ENCODE measurements at places on chromosomes 12 and 14.

GRCh38 chr12:124603831-124604251, 36.4 kb upstream of the NCOR2 start:
- DNase-seq: no peak

GRCh38 chr14:95895720-95896119, 19.1 kb downstream of the TUNAR start:
- DNase-seq: no peak

- DNase-seq: no peak
These were observed 2.3 kb downstream of the ARHGEF25 start for GRCh38 chr12:57613427-57614109.

DNA sequence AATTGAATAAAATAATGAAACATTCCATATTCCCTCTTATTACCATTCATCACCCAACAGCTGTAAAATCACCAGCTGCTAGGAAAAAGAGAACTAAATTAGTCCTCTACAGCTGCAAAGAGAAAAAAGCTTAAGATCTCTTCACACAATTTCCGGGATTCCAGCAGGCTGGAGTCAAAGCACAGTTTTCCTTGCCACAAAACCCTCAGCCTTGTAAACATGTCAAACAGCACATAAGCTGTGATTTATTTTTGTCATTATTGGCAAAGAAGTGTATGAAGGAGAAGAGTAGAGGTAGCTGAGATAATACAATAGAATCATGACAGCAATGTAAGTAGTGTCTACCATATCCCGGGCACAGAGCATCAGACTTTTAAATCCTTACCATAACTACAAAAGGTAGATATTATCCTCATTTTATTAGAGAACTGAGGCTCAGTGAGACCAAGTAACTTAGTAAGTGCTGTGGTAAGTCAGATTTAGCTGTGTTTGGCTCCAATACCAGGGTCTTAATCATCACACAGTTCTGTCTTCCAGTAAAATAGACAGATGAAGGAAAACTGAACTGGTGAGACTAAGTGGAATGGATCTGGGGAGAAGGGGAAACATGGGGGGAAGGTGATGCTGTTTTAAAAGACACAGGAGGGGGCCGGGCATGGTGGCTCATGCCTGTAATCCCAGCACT, 57.3 kb downstream of the NTN4 start:
- no peak for DNase-seq

GRCh38 chr14:69083181-69083580, 69.7 kb downstream of the DCAF5 start:
- no peak for DNase-seq

- DNase-seq: no peak
These were observed 21.4 kb downstream of the CLSTN3 start for GRCh38 chr12:7151532-7151931.

DNA sequence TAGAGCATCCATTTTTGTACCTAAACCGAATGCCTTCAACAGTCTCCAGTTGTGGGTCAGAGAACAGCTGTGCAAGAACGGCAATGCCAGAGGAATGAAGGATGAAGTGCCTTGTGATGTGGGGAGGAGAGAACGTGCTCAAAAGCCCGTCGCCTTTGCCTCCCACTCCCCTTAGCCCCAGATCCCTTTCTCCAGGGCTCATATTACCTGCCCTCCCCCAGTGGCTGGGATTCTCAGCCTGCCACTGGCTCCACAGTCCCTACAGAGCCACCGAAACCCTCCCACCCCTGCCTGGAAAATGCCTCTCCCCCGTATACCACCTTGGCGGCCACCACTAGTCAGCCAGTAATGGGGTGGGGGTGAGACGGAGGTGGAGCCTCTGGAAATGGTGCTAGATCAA, 158.5 kb downstream of the ZFP36L1 start:
- no peak for DNase-seq

GRCh38 chr14:50530358-50530757, 2.0 kb downstream of the MAP4K5 start:
- no peak for DNase-seq

DNA sequence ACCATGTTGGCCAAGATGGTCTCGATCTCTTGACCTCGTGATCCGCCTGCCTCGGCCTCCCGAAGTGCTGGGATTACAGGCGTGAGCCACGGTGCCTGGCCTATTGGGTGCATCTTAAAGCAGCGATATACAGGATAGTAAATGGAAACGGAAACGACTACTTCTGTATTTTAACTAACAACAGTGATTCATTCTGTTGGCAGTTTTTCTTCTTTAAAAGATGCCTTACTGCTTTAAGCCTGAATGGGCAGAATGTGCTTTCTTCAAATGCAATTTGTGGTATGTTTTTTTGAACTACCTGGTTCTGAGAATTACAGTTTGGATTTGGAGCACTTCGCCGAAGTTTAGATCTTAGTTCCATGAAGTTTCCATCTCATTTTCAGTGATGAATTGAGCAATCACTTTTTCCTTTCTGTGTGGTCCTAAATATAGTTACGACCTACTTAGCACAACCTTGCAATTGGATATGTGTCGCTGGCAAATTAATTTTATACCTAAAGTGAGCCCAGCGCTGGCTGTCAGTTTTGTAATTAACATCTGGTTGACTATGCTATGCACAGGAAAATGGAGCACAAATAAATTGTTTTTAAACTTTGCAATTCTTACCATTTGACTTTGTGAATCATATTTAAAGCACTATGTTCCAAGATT, 53.6 kb upstream of the EIF5 start:
- DNase-seq: no peak

GRCh38 chr14:51884086-51884927, 23.9 kb downstream of the GNG2 start:
- no peak for DNase-seq

DNA sequence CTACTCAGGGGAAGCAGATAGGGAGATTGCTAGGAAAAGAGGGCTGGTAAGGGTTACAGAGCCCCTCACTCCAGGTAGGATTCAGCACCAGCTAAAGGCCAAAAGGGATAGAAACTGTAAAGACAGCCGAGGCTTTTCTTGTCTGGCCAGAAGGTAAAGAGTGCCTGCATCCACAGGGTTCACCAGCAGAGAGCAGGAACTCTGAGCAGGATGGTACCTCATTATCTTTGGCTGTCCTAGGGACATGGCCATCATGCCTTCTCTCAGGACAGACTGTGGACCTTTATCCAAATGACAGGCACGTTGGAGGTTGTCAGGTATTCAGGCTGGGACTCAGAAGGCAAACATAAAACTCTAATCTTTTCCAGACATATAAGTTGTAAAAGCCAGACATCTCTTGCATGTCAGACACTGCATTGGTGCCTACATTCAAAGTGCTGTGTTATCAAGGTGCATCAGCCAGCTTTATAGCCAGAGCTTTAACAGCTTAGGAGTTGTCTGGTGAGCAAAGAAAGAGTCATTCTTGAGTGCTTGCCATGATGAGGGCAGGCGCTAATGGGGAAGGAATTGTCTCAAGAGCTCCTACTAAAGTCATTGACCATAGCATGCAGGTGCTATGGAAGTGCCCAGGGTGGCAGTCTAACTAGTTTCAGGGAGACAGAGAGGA, 89.5 kb downstream of the PELI2 start:
- DNase-seq: no peak

- no peak for DNase-seq
These were observed 9.1 kb downstream of the KRT74 start for GRCh38 chr12:52564582-52564981.

GRCh38 chr12:30301291-30301690, 394.4 kb downstream of the IPO8 start:
- no peak for DNase-seq

GRCh38 chr12:29071099-29071498, 78.0 kb upstream of the FAR2 start:
- no peak for DNase-seq

DNA sequence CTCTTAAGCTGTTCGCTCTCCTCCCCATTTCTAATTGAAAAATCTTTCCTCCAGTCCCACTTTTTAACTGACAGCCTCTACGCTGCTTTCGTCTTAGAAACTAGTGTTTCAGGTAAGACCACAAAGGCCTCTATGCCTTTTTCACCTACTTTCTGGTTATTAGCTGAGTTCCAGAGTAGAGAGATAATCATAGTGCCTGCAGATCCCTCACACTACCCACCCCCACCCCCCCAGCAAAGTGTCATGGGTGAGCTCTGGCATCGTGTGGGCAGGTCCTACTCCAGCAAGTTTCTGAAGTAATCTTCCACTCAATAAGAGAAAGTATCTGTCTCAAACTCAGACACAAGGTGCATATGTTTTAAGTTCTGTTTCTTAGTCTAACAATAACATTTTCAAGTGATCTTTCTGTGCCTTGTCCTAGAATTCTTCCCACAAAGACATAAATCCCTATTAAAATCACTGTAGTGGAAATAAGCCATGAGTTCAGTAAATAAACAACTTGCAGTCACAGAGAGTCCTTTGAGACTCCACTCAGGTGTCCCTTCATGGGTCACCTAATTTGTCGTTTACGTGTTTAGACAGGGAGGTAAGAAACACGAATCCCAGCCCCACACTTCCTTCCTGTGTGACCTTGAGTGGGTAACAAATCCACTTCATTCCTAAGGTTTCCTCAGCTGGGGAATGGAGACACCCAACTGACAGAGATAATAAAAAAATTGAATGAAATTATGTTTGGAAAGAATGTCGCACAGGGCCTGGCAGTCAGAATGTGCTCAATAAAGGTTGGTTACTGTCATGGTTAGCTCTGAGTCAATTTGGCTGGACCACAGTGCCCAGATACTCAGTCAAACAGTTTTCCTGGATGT, 228.9 kb upstream of the CAND1 start:
- DNase-seq: no peak

DNA sequence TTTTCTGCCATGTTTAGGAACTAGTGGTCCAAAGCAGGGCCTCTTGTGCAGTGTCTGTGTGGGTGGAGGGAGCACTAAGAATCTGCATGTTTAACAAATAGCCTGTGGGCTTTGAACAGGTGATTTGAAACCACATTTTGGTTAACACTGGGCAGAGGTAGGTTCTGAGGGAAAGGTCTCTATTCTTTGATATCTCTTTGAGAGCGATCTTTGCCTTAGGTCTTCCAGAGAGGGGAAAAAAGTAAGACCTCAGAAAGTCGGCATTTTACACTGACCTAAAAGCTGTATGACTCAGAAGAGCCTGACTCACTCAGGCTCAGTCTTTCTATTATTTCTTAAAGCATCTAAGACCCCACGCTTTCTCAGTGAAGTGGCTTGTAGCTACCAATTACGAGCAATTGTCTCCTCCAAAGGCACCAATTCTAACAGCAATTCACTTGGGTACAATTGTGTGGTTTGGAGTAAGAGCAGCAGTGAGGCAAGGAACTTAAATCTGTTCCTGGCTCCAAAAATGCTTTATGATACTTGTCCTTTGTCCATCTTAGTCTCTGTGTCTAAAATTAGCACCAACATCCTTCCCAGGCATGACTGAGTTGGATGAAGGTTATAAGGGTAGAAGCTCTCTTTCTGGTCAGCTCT, 8.8 kb downstream of the EIF2B2 start:
- no peak for DNase-seq

DNA sequence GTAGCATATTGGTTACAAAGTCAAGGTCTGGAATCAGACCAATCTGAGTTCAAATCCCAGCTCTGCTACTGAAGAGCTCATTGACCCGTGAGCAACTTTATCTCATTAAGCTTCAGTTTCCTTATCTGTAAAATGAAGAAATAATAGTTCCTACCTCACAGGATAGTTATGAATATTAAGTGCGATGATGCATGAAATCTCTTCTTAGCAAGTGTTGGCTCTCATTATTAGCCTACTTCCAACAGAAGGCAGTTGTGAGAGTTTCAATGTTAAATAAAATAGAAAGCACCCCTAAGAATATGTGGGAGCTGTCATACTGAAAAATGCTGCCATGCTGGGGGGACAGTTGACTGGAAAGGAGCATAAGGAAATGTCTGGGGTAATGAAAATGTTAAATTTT, 39.0 kb upstream of the ITPR2 start:
- DNase-seq: no peak

GRCh38 chr12:114275086-114275485, 130.9 kb downstream of the TBX5 start:
- DNase-seq: no peak

- no peak for DNase-seq
These were observed 24.2 kb upstream of the FAM222A start for GRCh38 chr12:109689426-109689825.

DNA sequence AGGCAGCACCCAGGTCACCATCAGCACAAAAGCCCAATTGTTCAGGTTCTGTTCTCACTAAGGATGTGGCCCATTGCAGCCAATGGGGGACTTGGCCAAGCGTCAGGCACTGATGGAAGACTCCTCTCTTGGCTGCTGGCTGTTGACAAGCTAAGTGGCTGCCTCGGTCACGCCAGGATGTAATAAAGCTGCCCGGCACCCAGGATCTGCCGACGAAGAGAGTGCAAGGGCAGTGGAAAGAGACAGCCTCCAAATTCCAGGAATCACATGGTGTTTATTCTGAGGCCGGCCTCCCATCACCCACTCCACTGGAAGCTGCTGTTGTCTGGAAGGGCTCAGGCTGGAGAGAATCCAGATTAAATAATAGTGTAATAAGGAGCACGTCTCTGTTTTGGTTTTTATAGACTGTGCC, 451.8 kb upstream of the TBX3 start:
- DNase-seq: no peak

GRCh38 chr14:42163136-42163535, 556.5 kb downstream of the LRFN5 start:
- no peak for DNase-seq

DNA sequence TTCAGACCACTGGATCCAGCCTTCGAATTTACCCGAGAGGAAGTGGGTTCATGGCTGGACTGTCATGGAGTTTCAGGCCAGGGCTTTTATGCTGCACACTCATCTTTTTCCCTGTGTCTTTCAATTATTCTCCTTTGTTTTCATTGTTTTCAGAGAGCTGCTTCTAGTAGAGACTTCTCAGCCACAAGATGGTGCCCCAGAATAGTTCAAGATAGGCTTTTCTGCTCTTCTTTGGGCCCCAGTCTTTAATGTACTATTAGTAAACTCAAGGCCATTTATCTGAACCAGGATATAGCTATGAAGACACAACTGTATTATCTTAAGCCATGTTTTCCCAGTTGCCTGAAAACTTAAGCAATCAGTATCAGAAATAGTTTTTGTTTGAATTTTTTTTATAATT, 30.4 kb upstream of the PSMA6 start:
- DNase-seq: no peak

DNA sequence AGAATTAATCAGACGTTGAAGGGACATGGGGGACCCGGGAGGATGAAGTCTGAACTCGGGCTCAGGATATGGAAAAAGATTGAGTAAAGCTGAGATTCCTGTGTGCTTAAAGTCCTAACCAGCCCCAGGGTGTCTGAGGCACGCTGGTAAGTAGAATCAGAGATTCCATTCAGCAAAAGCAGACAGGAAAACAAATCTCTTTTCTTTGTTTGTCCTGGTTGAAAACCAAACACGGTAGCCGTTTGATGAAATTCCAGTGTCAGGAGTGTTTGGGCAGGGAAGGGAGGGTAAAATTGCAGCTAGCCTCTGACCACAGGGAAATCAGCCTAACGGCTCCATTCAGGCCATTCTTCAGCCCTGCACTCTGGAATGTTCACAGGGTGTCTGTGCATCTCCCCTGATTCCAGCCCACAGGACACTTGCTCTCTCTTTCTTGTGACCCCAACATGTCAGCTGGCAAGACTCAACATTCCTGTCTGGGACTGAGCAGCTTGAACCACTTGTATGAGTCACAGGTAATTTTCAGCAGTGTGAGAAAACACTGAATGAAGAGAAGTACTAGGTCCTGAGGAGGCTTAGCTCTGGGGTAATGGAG, 31.0 kb downstream of the NINJ2 start:
- DNase-seq: no peak

- DNase-seq: no peak
These were observed 7.5 kb downstream of the SHMT2 start for GRCh38 chr12:57236925-57237595.

GRCh38 chr12:89414851-89415250, 62.5 kb upstream of the DUSP6 start:
- DNase-seq: no peak

GRCh38 chr12:123598522-123598921, 3.4 kb upstream of the DDX55 start:
- no peak for DNase-seq

- peak; percentile 56 for DNase-seq
These were observed 1.2 kb upstream of the RAN start for GRCh38 chr12:130870442-130871285.
